CD4-positive, alpha-beta T cell treated with Interleukin-4 for 4 hours (primary cell): ENCODE measurements at places on chromosomes 12 and 14.

DNA sequence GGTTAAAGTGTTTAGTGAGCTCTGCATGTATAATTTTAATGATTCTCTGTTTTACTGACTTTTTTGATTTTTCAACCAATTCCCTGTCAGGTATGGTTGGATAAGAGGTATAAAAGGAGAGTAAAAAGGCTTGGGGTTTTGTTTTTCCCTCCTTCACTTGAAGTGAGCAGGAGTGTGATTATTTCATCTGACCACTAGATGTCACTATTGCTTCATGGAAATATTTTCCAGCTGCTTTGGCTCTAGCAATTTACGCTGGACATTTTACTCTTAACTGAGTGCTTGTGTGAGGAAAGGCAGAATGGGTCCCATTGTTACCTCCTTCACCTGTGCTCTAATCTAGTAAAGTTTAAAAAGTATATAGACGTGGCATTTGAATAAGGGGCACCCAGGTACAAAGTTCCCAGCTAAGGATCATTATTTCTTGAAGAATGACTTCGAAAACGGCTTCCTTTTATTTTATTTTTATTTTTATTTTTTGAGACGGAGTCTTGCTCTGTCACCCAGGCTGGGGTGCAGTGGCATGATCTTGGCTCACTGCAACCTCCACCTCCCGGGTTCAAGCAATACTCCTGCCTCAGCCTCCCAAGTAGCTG lies 66.5 kb downstream of the TBC1D30 start:
- peak; percentile 58 for DNase-seq

DNA sequence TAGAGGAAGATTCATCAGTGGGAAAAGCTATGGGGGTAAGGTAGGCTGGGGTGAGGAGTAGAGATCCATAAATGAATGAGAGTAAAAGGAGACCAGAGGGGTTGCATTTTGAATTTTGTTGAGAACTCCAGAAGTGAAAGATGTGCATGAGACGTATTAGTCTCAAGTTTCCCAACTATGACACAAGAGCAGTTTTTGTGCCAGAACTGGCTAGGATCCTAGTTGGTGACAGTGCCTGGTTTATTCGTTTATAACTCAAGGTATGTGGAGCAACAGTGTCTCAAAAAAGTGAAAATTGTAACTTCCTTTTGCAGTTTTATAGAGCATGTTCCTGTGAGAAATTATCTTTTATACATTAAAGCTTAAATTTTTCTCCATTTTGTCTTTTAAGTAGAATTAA lies 377.0 kb downstream of the NPAS3 start:
- no peak for DNase-seq

DNA sequence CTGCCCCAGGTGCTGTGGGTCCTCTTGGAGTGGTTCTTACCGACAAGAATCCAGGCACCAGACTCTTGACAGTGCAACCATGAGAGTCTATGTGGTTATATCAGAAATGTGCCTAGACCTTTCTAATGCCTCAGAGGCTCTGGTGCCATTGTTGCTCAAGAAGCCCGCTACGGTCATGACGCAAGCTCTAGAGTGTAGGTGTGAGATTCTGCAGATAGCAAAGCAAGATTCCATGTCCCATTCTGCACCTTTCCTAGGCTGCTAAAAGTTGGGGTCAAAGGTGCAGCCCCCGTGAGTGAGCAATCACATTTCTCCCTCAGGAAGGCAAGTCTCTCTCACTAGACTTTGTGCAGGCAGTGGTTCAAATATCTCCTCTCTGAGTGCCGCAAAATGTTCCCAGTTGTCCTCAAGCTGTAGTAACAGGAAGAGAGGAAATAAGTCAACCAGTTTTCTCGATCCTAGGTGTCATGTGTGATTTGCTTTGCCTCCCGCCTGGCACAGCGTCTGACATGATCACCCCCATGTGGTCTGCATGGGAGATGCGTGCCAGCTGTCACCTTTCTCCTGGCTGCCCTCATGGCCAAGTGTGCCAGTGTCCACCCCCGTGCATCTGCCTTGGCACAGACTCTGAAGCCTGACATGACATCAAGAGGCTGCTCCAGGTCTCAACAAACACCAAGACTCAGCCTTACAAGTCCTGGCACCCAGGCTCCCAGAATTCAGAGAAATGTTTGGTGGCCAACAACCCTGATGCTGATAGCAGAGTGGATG lies 122.5 kb upstream of the COCH start:
- no peak for DNase-seq

- DNase-seq: peak; percentile 22
Observed at GRCh38 chr14:80940146-80940545, 1.4 kb downstream of the CEP128 start.

DNA sequence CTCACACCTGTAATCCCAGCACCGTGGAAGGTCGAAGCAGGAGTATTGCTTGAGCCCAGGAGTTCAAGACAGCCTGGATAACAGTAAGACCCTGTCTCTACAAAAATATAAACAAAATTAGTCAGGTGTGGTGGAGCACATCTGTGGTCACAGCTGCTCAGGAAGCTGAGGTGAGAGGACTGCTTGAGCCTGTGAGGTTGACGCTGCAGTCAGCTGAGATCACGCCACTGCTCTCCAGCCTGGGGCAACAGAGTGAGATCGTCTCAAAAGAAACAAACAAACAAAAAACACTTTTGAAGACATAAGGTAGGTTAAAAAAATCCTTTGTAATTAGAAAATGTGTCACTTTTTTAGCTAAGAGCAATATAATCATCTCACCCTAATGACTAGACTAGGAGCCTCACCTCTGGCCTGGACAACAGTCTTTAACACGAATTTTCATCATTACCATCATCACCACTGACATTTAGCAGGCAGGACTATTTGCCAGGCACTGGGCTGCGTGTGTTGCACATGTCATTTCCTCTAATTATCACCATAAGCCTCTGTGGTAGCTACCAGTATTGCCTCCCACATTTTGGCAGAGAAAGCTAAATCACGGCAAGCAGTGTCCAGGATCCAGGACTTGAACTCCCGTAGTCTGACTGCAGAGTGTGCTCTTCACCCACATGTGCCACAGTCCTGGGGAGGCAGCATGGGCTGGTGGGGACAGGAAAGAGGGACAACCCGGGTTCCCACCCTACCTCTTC lies 4.6 kb upstream of the SYCP3 start:
- DNase-seq: peak; percentile 10

DNA sequence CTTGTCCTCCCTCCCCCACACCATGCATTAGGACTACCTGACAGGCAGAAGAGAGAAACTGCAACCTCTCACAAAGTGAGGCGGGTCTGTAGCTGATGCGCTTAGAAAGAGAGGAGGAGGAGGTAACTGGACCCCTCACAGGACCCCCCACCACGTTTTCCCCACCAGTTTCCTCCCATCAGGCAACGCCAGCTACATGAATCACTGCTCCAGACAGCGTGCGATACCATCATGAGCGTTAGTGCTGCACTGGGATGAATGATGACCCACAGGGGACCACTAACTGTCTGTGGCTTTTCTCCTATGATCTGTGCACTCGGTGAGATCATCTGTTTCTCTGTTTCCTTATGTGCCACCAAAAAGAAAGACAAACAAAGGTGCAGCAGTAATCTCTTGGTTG lies 77.7 kb downstream of the KCNK10 start:
- DNase-seq: no peak

- DNase-seq: peak; percentile 80
Observed at GRCh38 chr12:123076604-123077297, 74.1 kb downstream of the PITPNM2 start.

DNA sequence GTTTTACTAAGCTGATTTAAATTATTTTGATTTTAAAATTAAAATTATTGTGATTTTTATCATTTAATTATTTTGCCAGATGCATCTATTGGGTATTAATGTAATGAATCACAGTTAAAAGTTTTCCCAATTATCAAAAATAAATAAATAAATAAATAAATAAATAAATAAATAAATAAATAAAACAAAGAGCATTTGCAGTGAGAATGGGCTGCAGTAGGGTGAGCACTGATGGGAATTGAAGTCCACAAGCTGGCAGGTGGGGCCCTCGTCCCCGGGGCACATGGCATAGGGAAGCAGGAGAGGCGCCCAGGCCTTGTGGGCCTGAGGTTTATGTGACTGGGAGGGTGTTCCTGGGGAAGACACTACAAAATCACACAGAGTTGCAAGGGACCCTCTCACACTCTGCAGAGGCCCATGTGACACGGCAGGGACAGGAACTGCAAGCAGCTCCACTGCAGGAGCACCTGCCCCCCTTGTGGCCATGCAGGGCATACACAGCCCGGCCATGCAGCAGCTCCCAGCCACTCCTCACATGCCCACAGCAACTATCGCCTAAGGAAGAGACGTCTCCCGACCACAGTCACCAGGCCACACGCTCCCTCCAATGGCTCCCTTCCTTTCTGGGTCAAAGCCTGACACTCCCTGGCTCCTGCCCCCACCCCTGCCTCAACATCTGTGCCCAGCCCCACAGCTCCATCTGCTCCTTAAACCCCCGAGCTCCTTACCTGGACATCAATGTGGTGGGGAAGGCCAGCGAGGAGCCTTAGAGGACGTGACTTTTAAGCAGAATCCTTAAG lies 256.3 kb upstream of the SFSWAP start:
- DNase-seq: no peak

GRCh38 chr14:36028218-36028617 lies 148.3 kb downstream of the PTCSC3 start:
- DNase-seq: no peak

- DNase-seq: no peak
Observed at GRCh38 chr12:70427611-70428010, 61.5 kb downstream of the KCNMB4 start.

DNA sequence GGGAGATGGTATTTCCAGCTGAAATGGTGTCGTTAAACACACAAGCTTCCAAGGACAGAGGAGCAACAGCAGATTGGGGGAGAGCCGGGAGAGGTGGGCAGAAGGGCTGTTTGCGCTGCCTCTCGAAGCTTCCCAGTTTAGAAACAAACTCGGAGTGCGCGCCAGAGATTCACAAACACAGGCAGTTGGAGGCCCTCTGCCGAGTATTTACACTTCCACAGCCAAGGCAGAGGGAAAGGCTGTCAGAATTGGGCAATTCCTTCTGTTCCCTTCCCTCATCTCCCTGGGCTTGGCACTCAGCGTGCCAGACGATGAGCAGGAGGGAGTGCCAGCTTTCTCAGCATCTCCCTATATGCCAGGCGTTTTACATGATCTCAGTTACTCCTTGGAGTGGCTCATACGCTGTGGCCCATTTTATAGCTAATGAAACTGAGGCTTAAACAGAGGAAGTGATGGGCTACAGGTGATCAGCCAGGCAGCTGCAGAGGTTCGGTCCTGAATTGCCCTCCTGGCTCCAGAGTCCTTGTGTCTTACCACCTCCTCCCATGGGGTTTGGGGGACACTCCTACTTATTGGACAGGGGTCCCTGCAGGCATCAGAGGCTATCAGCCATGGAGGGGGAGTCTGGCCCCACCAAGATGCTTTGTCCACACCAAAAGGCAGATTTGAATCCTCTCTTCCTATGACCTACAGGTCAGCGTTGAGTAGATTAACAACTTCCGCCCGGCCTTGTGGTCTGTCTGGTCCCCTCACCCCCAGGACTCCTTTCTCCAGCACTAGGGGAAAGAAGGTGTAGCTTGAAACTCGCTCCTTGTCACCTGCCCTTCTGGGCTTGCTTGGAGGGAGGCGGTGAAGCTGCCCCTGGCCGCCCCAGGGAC lies 3.1 kb downstream of the FAM222A start:
- DNase-seq: no peak

GRCh38 chr12:121124402-121125109 lies 8.1 kb upstream of the P2RX7 start:
- peak; percentile 40 for DNase-seq
